Stimulated activated CD8-positive, alpha-beta memory T cell treated with anti-CD3 and anti-CD28 coated beads, Interleukin-4, amount 100 ng/mL, for 48 hours (primary cell): ENCODE measurements at places on chromosomes 5 and 9.

DNA sequence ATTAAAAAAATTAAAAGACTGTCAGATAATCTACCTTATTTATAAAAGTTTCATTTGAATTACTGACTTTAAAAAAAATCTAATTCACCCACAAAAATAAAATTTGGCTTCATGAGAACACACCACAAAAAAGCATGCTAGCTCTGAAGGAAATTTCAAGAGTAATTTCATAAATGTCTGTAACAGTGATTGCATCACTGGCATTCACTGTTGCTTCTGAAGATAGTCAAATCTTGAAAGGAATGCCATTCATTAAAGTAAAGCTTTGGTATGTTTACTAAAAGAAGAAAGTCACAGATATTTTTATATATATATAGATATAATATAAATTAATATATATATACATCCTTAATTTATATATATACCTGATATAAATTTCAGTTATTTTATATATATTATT, 43.4 kb downstream of the NADK2 start:
- DNase-seq, result no peak

DNA sequence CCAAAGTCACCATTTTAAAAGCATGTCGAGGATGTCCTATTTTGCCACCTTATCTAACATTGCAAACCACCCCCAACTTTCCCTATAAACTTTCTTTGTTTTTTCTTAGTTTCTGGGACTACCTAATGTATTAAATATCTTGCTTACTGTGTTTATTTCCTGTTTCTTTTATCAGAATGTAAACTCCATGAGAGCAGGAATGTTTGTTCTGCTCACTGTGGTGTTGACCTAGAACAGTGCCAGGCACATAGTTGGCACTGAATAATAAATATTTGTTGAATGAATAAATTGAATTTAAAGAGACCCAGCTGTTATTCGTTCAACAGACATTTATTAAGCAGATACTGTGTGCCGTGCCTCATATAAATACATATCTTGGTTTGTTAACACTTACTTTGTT, 35.2 kb downstream of the MACIR start:
- DNase-seq, result no peak

- no peak for DNase-seq
Measured at GRCh38 chr9:86287013-86287412, 4.7 kb upstream of the ISCA1 start.

GRCh38 chr5:150180241-150181026, 9.4 kb upstream of the SLC6A7 start:
- no peak for DNase-seq

DNA sequence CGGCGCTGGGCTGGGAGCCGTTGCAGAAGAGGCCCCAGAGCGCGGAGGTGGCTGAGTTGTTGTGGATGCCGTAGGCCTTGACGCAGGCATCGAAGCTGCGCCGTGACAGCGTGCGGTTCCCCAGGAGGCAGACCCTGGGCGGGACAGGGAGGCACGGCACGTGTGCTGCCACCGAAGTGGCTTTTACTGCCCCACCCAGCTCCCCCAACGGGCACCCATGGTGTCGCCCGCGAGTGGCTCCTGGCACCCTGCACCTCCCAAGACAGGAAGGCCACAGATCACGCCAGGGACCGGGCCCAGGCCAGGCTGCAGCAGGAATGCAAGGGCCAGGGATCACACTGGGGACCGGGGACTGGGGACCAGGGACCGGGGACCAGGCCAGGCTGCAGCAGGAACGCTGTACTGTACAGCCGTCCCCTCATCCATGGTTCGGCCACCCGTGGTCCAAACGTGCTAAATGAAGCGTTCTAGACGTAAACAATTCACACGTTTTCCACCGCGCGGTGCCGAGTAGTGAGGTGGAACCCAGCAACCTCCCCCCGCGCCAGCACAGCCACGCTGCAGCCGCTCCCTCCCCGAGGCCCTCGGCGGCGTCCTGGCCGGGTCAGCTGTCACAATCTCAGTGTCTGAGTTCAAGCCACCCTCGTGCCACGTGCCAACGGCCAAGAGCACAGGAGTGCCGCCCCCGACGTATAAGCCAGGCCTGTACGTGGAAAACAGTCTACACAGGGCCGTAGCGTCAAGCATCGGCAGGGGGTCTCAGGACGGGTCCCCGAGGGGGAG, 27.8 kb downstream of the SLC12A7 start:
- DNase-seq, result no peak

DNA sequence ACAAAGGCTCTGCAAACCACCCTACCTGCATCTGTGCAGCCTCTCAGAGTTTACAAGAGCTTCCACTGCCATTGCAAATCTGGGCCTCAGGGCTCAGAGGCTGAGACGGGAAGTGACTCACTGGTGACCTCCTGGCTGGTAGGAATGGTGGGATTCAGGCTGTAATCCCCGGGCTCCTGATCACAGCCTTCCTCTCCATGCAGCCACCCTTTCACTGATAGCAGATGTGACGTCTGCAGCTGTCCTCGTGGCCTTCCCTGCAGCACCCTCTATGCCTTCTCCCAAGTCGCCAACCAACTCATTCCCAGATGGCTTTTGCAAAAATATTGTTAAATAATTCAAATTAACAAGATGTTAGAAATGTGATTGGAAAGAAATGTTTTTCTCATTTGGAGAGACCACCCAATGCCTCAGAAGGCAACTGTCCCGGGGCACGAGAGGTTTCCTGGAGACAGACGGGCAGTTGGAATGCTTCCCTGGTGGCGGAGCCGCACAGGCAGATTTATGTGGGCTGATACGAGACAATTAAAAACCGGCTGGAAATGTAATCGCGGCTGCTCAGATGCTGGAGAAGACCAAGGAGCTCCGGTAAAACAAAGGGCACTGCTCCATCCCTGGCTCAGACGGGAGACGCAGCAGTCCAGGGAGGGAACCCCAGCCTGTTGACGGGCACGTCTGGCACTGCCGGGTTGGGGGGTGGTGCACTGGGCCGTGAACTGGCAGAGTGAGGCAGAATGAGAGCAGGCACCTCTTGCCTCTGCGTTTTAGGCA, 34.4 kb upstream of the SLC25A51 start:
- DNase-seq, result no peak

DNA sequence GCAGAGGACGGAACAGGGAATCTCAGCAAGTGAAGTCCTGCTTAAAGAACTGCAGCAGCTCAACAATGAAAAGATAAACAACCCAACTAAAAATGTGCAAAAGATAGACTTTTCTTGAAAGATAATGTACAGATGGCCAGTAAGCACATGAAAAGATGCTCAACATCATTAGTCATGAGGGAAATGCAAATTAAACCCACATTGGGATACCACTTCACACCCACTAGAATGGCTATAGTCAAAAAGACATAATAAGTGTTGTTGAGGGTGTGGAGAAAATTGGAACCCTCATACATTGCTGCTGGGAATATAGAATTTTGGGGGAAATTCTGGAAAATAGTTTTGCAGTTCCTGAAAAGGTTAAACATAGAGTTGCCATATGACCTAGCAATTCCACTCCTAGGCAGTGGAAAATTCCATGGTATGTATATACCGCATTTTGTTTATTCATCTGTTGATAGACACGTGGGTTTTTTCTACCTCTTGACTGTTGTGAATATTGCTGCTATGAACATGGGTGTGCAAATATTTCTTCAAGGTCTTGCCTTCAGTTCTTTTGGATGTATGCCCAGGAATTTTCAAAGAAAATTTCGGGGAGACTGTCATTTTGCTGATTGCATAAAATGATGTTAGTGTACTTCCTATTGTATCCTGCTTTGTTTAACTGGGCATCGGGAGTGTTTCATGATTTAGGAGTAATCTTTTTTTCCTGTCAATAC, 7.2 kb downstream of the CNOT8 start:
- no peak for DNase-seq

GRCh38 chr5:63022403-63022802, 443.8 kb downstream of the LRRC70 start:
- no peak for DNase-seq

DNA sequence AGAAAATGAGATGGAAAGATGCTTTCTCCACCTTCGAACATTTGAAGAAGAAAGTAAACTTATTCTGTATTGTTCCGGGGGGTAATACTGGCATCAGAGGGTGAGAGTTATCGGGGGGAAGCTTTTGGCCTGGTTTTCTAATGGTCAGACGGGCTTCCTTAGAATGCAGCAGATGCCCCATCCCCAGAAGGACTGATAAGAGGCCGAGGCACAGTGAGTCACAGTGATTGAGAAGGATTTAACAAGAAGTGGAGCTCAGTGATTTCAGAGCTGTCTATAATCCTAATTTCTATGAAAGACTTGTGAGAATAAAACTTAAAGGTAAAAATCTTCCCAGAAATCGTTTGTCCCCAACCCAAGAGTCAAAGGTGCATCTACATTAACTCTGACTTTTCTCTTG, 123.9 kb downstream of the DOCK8 start:
- DNase-seq, result no peak

GRCh38 chr5:164728733-164729132, 1223.3 kb downstream of the MAT2B start:
- DNase-seq, result no peak

DNA sequence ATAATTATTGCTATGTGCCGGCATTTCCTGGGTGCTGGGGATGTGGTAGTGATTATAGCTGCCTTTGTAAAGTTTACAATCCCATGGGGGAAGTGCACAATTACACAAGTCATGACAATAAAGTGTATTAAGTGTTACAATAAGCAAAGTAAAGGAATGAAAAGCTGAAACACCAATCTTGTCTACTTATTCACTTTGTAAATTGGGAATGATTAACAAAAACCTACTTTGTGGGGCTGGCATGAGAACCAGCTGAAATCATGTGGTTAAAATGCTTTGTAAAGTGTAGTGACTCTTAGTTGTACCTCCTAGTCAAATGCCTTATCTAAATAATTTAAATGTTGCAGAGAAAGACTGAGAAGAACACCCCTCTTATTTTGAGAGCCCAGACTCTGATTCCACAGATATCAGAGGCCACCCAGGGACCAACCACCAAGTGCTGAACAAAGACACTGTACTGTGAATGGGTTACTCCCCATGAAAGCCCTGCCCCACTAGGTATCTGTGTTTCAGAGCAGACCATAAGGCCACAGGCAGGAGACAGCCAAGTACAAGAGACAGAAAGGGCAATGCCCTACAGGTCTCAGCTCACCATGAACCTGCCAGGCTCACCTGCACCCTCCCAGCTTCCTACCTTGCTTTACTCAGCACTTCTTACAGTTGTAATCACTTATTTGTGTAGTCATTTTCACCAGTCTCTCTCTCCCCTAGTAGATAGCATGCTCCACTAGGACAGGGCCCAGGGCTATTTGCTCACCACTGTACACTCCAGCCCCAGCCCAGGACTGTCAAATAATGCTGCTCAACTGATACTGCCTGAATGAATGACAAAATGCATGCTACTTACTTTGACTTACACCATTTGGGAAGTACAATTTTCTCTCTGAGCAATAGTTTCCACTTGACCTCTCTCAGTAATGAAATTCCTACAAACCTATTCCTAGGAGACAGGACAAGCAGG, 101.6 kb upstream of the APC start:
- DNase-seq, result no peak

DNA sequence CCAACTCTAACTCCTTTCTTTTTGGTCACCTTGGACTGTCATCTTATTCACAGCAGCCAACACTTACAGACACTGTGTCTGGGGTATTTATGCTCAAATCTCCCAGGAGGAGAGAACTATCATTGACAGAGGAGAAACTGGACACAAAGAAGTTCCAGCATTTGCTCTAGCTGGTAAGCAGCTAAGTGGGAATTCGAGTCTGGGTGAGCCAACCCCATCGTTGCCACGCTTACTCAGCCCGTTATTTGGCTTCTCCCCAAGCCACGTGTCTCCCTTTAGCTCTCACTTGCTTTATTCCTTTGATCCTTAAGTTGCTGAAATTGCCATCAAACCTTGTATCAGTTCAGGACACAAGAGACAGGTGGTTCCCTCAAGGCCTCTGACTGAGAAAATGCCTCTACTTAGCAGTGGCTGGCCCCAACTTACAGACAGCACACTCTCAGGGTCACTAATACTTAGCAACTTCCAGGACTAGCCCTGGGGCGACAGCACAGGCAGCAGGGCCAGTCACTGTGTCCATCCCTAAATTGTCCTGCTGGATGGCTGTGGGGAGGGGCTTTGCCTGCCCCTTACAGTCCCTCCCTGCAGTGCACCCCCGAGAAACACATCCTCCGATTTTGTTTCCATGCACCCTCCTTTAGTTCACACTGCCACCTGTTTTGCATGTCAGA, 1.4 kb downstream of the SLC36A2 start:
- DNase-seq, result no peak

- DNase-seq, result no peak
Measured at GRCh38 chr5:52794519-52794918, 6.8 kb downstream of the ITGA1 start.

DNA sequence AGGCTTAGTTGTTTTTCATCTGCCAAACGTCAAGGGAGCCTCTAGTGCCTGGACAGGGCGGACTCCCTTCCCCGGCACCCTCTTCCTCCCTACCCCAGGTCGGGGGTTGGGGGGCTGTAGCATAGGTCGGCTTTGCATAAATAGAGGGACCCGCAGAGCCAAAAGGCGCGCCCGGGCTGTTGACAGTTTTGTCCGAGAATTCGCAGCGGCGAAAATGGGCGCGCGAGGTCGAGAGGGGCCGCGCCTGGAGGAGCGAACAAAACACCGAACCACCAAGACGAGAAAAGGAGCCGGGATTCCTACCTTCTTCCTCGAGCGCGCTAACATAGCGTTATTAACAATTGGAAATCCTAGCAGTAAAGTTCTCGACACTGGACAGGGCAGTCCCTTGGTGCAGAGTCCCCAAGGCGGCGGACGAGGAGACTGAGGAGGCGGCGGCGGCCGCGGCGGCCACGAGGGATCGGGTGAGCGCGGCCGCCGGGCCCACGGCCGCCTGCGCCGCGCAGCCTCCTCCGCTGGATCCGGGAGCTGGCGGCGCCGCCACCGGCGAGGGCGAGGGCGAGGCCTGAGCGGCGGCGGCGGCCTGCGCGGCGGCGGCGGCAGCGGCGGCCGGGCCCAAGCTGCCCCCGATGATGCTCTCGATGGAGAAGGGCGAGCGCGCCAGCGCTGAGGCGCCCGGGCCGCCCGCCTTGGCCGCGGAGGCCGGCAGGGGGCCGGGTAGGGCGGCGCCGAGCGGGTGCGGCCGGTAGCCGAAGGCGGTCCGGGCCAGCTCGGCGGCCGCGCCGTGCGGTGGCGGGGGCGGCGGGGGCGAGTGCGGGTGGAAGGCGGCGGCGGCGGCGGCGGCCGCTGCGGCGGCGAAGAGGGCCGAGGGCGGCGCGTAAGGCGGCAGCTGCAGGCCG, 1.7 kb downstream of the FOXD1 start:
- peak; percentile 34 for DNase-seq

GRCh38 chr5:98735806-98736507, 37.5 kb upstream of the RGMB start:
- no peak for DNase-seq
